Upper lobe of right lung (tissue), 1 donor: ENCODE measurements at places on chromosomes 2 and 18.

DNA sequence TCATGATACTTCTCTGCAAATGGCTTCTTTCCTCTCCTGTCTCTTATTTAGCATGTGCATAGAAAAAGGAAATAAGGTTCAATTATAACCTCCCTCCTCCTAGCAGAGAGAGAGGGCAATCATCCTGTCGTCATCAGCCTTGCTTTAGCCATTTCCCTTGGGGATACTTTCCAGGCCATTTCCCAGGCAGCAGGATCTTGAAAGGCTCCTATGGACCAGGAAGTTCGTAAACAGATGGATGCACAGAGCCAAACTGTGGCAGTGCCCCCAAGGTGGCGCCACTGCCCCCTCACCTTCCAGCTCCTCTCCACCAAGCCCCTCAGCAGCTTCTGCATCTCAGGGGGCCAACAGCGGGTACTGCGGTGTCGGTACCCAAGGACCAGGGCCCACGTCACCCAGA is 157.4 kb downstream of the DTNA start:
- no peak for DNase-seq

DNA sequence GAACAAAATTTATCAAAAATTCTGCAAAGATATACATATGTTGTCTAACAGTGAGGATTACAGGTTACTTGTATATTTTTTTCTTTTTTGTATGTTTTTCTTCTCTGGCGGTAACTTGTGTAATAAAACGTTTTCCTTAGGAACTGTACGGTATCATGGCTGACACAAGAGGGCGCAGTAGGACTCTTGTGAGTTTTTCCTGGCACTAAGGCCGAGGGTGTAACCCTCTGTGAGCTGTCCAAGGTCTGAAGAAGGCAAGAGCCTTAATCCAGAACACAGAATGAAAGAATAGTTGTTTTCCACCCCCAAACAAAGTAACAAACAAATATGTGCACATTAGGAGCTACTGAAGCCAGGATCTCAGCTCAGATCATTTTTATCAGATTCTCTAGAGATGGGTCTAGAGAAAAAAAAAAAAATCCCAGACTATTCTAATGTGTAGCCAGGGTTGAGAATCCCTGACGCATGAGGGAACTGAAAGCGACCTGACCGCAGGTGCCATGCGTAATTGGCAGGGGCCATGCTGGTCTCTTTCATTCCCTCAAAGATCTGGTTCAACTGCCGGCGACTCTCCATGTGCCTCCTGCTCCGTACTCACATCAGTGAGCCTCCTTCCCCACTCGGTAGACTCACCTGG is 27.0 kb downstream of the TMEM200C start:
- no peak for DNase-seq

GRCh38 chr18:72762515-72763122 is 105.2 kb downstream of the NETO1 start:
- no peak for DNase-seq

DNA sequence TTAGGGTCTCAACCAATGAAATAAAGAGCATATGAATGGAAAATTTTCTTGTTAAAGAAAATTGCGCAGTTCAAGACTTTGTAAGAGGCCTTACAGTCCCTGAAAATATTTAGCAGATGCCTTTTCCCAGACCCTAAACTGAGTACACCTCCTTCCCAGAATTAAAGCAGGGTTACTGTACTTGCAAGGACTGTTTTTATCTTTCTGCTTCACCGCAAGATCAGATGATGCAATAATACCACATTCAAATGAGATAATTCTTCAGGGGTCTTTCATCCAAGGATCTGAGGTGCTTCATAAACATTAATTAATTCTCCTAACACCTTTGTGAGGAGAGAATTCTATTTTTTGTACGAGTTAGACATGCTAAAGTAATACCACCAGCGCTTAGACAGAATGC is 1071.8 kb upstream of the PIK3C3 start:
- no peak for DNase-seq

DNA sequence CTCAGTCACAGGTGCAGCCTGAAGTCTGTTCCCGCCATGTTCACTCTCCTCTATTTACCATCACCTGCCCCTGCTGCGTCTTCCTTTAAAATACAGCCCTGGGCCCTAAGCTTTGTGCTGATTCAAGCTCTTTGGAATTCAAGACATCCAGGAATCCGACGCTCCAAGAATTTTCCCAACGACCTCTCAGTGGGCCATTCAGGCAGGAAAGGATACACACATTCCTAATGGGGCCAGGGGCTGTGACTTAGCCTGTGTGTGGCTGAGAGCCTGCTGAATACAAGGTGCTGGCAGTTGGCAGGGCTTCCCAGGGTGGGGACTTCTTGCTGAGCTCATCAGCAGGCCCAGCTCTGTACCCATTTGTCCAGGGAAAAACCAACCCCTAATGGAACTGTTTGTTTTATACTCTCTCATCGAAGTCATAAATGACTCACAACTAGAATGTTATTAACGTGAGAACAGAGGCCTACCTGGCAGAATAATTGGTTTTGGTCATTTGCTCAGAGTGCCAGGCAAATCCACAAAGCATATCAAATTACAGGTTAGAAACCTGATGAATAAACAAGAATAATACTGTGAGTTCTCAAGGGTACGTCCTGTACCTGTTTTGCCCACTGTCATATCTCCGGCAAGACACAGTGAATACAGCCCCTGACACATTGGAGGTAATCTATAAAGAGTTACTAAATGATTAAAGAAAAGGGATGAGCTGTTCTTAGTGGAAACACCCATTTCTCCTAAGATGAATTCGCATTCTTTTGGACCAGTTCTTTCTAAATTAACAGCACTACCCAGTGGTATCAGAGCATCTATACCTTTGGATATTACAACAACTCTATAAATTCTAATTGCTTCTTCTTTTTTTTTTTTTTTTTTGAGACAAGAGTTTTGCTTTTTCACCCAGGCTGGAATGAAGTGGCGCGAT is 12.6 kb upstream of the KCMF1 start:
- peak; percentile 67 for DNase-seq

GRCh38 chr2:54411801-54412354 is 44.2 kb upstream of the SPTBN1 start:
- DNase-seq = no peak

- DNase-seq = no peak
Observed at GRCh38 chr18:10514601-10515000, 11.2 kb upstream of the NAPG start.

- DNase-seq = peak; percentile 88
Observed at GRCh38 chr2:100291152-100291970, 30.9 kb downstream of the LONRF2 start.

- no peak for DNase-seq
Observed at GRCh38 chr2:135130751-135131150, 78.7 kb downstream of the RAB3GAP1 start.
